Activated CD4-positive, alpha-beta T cell treated with anti-CD3 and anti-CD28 coated beads, Interleukin-2, amount 50 U/mL, for 48 hours (primary cell): ENCODE measurements at places on chromosomes 2 and 18.

DNA sequence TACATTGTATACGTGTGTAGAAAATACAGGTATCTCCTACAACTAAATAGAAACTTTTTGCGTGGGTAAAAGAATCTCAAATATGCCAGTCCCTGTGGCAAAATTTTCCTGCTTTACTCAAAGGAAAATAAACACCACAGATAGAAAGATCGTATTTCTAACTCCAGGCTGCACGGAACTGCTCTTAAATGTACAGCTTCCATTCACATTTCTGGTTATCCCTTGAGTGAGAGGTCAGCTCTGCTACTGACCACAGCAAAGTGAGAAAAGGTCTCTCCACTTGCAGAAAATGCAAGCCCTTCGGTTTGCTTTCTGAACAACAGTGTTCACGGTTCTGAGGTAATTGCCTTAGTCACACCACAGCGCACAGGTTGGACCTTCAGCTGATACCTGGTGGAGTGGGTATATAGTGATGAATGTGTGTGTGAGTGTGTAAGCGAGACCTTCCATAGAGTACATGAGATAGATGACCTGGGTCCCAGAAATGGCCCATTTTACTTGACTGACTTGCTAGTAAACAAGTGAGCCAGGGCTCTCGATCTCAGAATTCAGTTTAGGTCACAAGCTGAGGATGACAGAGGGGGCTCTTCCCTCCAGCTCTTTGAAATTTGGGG lies 52.1 kb downstream of the ALPK2 start:
- no peak for DNase-seq

GRCh38 chr18:50944245-50944932 lies 23.5 kb upstream of the ELAC1 start:
- DNase-seq: no peak

DNA sequence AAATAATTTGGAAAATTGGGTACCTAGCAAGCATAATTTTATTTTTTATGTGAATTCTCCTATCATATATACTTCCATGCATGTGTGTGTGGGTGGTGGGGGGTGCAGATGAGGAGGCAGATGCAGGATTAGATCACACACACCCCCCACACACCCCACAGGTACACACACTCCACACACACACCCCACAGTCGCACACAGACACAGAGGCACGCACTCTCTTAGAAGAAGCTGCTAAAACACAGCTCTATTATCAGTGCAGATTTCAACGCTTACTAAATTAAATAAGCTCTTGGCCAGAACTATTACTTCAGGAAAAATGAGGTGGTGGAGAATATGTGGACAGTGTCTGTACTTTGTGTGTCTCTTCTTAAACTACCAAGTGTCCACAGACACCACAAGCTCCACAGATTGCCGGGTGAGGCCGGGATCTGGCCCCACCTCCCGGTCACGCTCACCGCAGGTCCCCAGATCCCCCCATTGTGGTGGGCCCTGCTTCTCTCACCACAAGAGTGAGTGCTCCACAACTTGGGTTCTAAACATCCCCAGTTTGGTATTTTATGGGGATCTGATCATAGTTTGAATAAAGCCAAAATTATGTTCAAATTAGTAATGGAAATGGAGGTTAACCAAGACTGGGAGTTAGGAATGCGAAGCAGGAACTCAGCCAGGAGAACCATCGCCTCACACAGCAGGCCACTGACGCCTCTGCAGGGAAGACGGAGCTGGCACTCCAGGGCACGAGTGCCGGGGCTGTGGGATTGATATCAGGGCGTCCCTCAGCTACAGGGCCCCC lies 102.1 kb downstream of the PXDN start:
- no peak for DNase-seq

DNA sequence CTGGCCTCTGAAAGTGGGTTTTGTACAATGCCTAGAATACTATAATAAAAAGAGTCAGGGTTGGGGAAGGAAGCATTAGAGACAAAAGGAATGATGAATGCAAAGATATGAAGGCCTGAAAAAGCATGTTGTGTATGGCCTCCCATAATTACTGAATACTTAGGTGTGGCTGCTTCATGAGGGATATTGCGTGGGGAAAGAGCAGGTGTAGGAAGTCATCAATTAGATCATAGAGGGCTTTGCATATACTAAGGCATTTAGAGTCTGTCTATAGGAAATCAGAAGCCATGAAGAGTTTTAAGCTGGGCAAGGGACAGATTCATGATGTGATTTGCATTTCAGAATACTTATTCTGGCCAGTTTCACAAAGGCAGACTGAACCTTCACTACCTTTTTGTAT lies 48.2 kb downstream of the NCOA1 start:
- no peak for DNase-seq

DNA sequence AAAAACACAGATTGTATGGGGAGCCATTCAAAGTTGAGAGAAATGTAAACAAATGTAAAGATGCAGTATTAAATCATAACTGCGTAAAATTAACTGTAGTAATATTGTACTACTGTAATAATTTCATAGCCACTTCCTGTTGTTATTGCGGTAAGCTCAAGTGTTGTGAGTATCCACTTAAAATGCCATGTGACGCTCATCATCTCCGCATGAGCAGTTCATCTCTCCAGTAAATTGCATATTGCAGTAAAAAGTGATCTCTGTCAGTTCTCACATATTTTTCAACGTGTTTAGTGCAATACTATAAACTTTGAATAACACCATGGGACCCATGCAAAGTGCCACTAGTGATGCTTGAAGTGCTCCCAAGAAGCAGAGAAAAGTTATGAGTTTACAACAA lies 41.8 kb upstream of the SP3 start:
- DNase-seq: no peak

DNA sequence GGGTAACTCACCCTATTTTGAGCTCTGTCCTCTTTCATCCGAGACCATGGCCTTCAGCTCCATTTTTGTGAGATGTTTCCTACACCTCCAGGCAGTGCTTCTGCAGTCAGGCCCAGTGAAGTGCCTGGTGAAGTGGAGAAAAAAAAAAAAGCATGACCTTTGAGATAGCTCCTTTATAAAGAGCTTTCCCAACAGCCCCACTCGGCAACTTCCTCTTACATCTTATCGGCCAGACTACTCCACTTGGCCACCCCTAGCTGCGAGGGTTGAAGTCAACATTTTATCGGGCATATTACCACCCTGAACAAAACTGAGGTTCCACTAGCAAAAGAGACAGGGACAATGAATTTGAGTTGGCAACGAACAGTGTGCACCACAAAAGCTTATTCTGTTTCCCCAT lies 124.8 kb upstream of the RNF152 start:
- DNase-seq: no peak

DNA sequence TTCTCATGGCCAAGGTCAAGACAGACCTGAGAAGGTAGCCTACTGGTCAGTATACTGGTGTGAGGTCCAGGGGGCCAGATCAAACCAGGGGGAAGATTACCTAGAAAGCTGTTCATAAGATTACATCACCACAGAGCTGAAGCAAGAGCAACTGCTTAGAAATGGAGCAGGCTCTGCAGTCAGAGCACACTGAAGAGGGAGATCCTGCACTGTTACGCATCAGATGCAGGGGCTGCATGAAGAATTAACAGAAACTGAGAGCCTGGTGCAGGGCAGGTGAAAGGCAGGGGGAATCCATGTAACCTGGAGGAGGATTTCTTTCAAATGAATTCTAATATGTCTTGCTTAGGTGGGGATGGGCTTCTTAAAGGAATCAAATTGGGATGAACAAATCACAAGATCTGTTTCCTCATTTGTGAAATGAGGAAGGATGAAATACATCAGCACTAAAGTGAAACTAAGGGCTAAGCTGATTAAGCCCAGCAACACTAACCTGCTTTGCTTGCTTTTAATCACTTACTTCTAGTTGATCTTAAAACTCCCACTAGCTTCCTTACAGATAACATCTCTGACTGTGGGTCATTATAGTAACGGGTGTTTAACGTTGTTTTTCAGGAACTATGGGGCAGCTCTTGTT lies 74.3 kb upstream of the ADAM23 start:
- no peak for DNase-seq

DNA sequence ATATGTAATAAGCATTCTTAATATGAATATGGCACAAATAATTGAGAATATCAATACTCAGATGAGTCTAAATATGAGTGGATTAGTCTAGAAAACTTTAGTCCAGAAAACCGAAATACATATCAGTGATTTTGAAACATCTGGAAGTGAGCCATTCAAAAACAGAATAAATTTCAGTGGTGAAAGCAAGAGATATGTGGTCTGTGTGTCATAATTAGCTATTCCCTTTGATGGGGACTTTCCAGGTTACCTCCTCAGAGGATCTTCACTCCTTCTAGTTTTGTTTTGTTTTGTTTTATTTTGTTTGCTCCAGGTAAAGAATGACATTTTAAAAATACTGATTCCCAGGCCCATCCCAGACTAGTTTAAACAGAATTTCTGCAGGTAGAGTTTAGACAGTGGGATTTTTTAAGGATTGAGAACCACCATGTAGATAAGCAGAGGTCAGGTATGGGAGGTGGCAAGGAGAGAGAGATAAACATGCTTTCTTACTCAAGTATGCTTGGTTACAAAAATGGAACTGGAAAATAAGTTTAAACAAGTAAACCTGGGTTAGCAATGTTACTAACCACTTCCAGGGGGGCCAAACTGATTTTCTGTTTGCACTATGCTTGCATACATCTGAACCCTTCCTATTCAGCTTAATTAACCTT lies 70.7 kb downstream of the NABP1 start:
- DNase-seq: no peak
